ENCODE measurements at places on chromosomes 6 and 20. TPM values are rescaled to one million over a fixed set of nuclear protein-coding genes. Genes with fewer than 3 reads are reported as not detected.

The OOEP gene
- not detected for total RNA-seq

The OR5V1 gene
- not detected for total RNA-seq

DNA sequence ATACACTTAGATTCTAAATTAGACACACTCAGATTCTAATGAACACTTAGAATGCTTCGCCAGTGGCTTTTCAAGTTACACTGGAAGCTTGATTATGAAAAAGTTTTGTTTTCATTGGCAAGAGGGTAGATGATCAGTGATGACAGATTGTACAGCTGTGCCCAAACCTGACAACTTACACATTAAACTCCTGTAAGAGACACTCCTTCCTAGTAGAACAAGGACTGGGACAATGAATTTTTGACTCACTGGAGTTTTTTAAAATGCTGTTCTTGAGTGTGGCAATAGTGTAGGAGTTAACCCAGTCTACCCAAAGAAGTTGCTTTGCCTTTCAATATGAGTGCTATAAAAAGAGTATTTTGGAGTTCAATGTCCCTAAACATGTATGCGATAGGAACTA is 140.8 kb downstream of the SLC16A10 start:
- DNase-seq = peak; percentile 74
- peaks cover 12% of the 10 kb centered on the region for H3K4me1 ChIP-seq

DNA sequence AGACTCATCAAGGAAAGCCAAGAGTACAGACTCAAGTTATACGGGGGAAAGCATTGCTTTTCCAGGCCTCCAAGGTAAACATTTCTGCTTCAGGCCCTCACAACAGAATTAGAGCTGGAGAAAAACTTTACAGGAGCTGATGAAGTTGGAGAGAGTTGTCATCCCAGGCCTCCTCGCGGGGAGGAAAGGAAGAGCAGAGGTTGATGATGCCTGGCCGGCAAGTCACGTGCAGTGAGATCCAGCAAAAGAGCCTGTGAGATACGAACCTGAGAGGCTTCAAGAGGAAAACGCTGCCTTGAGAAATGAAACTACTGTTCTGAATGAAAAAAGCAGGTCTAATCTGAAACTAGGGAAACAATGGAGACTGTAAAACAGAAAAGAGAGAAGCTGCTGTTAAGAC is 122.9 kb downstream of the FAM120B start:
- H3K4me1 ChIP-seq = no peaks in the 10 kb centered on the region
- H3K36me3 ChIP-seq = no peaks in the 10 kb centered on the region
- no peak overlapping the region for H3K27ac ChIP-seq
- no peak overlapping the region for H3K4me3 ChIP-seq

- no peaks in the 10 kb centered on the region for H3K36me3 ChIP-seq
- peaks cover 16% of the 10 kb centered on the region for H3K4me1 ChIP-seq
- no peak overlapping the region for H3K27ac ChIP-seq
- H3K27me3 ChIP-seq = no peaks in the 10 kb centered on the region
- H3K4me3 ChIP-seq = no peak overlapping the region
Observed at GRCh38 chr20:39810309-39810708, 848.2 kb downstream of the DHX35 start.

DNA sequence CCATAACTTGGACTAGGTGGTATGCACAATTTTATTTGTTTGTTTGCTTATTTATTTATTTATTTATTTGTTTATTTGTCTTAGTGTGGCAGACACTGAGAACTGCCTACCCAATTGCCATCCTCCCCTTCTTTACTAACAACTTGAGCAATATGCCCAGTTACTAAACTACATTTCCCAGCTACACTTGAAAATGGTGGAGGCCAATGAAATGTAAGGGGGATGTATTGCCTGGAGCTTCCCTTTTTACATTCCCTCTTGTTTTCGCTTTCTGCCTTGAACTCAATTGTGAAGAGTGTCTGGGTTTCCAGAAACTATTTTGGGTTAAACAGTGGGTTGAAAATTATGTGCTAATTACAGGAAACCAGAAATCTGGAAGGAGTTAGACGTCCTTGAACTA is 152.7 kb upstream of the FKBP1C start:
- H3K27ac ChIP-seq = no peak overlapping the region
- no peaks in the 10 kb centered on the region for H3K27me3 ChIP-seq
- no peak for DNase-seq
- H3K4me1 ChIP-seq = peaks cover 5% of the 10 kb centered on the region
- H3K4me3 ChIP-seq = no peak overlapping the region

DNA sequence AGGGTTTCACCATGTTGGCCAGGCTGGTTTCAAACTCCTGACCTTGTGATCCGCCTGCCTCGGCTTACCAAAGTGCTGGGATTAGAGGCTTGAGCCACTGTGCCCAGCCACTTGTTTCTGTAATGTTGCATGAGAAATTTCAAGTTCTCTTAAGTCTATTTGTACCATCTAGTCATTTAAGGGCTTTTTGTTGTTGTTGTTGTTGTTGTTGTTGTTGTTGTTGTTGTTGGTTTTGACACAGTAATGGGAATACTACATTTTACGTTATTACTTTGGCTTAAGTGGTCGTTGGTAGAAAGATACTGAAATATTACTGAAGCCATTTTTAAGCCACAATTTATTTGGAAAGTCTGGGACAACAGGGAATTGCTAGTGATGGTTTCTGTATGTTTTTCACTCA is 52.0 kb downstream of the CSE1L start:
- H3K4me1 ChIP-seq = no peaks in the 10 kb centered on the region
- H3K36me3 ChIP-seq = peaks cover 96% of the 10 kb centered on the region
- no peak for DNase-seq
- H3K27me3 ChIP-seq = no peaks in the 10 kb centered on the region
